ENCODE measurements at places on chromosomes 12 and 14. TPM values are rescaled to one million over a fixed set of nuclear protein-coding genes. Genes with fewer than 3 reads are reported as not detected.

The GUCY2C gene
- 1.3 TPM for total RNA-seq

GRCh38 chr12:22626406-22626805 lies 1.4 kb downstream of the ETNK1 start:
- peak overlapping the region; percentile 99 for H3K4me3 ChIP-seq
- H3K27me3 ChIP-seq = no peaks in the 10 kb centered on the region
- peaks cover 10% of the 10 kb centered on the region for H3K36me3 ChIP-seq
- H3K27ac ChIP-seq = no peak overlapping the region

- H3K36me3 ChIP-seq = no peaks in the 10 kb centered on the region
- DNase-seq = no peak
- H3K4me3 ChIP-seq = no peak overlapping the region
- no peak overlapping the region for H3K27ac ChIP-seq
- H3K27me3 ChIP-seq = no peaks in the 10 kb centered on the region
These were observed 87.6 kb downstream of the PPP2R5C start for GRCh38 chr14:101849125-101849524.

DNA sequence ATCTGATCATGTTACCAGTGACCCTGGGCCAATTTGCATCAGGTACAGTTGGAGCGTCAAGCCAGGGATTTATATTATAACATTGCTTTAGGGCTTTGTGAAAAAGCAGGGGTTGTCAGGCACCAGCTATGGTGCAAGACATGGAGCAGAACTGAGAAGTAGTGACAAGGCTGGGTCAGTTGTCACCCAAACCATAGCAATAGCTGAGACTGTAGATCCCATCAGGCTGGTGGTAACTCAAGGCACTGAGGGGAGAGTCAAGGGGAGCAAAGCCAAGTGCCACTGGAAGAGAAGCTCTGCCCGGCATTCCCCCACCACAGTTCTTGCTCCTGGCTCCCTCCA lies 16.9 kb downstream of the BCL2L14 start:
- peaks cover 10% of the 10 kb centered on the region for H3K4me1 ChIP-seq
- peak; percentile 29 for DNase-seq
- 0 out of 3 replicates have a peak, but pooled peaks cover 2% of the 10 kb centered on the region for H3K36me3 ChIP-seq
- H3K27me3 ChIP-seq = no peaks in the 10 kb centered on the region
- H3K4me3 ChIP-seq = peak overlapping the region; percentile 57

- no peaks in the 10 kb centered on the region for H3K36me3 ChIP-seq
- H3K27ac ChIP-seq = no peak overlapping the region
- DNase-seq = no peak
- no peaks in the 10 kb centered on the region for H3K27me3 ChIP-seq
- H3K4me1 ChIP-seq = no peaks in the 10 kb centered on the region
These were observed 79.0 kb downstream of the TMX1 start for GRCh38 chr14:51318813-51319597.

The SUDS3 gene
- 50.5 TPM for total RNA-seq

DNA sequence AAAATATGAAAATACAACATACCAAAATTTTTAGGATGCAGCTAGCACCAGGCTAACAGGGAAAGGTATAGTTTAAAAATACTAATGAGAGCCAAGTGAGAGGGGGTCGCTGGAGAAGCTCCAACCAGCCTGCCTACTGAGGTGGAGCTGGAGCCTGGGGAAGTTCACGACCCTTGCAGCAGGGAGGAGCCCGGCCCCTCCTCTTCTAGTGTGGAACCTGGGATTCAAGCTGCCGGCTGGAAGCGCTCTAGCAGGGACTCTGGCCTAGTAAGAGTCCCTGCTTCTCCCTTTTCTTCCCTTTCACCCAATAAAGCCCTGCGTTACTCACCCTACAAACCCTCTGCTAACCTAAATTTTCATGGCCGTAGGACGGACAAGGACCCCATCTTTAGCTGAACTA lies 5.0 kb upstream of the KCNK13 start:
- H3K4me3 ChIP-seq = no peak overlapping the region
- DNase-seq = no peak
- H3K27ac ChIP-seq = no peak overlapping the region
- peaks cover 12% of the 10 kb centered on the region for H3K27me3 ChIP-seq
- no peaks in the 10 kb centered on the region for H3K36me3 ChIP-seq

DNA sequence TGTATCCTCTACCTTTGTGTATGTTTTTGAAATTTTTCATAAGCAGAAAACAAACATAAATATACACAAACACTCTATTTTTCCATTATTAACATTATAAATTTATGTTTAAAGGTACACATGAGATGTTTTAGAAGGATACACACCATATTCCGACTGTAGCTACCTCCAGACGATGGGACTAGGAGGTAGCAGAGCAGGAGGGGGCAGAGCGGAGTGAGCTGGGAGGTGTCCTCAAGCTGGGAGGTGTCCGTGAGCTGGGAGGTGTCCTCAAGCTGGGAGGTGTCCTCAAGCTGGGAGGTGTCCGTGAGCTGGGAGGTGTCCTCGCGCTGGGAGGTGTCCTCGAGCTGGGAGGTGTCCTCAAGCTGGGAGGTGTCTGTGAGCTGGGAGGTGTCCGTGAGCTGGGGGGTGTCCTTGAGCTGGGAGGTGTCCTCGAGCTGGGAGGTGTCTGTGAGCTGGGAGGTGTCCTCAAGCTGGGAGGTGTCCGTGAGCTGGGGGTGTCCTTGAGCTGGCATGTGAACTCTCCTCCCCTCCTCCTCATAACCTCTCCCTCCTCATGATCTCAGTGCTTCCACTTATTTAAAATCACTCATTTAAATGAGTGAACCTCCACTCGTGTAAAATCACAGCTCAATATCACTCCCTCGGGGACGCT lies 346.9 kb upstream of the SFSWAP start:
- no peaks in the 10 kb centered on the region for H3K27me3 ChIP-seq
- H3K27ac ChIP-seq = no peak overlapping the region

The GNG2 gene
- total RNA-seq = 7.0 TPM

DNA sequence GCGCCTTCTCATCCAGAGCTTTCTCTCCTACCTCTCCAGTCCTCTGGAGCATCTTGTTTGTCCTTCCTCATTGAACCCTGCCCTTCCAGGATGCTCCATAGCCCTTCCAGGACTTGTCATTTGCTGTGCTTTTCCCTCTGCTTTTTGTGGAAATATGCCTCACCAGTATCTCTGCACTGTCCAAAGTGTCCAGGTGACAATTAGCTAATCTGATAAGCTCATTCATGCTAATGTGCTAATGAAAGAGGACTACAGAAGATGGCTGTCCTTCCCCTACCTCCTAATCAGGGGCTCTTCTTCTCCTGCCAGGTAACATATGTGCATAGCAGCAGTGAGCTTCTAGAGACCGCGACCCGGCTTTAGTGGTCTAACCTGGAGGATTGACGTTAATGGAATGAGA lies 58.4 kb upstream of the OTX2 start:
- no peaks in the 10 kb centered on the region for H3K36me3 ChIP-seq
- no peak overlapping the region for H3K4me3 ChIP-seq
- H3K27ac ChIP-seq = no peak overlapping the region
- DNase-seq = no peak
- H3K27me3 ChIP-seq = no peaks in the 10 kb centered on the region
- no peaks in the 10 kb centered on the region for H3K4me1 ChIP-seq

The KRT5 gene
- total RNA-seq = not detected

GRCh38 chr12:32906399-32907165 lies 10.0 kb upstream of the PKP2 start:
- H3K27ac ChIP-seq = no peak overlapping the region
- H3K4me3 ChIP-seq = no peak overlapping the region
- H3K27me3 ChIP-seq = no peaks in the 10 kb centered on the region
- H3K36me3 ChIP-seq = no peaks in the 10 kb centered on the region
- DNase-seq = no peak

DNA sequence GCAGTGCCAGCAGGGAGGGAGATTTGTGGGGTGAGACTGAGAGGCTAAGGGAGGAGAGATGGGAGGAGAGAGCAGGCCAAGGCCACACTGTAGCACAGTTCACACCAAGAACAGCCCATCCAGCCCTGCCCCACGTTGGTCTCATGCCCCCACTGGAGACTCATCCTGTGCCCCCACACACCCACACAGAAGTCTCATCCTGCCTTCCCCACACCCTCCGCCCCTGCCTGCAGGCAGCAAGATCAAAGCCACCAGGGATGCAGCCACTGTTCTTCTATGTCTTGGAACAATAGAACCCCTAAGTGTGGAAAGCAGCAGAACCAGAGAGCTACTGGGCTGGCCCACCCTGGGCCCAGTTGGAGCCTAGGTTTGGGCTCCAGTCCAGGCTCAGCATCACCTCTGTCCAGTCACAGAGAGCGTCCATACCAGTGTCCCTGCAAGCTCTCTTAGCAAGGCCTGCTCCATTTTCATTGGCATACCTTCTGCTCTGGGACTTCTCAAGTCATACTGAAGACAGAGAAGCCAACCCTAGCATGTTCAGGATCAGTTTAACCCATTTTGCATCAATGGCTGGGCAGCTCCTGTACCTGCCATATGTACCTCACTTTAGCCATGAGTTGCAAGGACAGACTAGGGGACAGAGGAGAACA lies 31.7 kb upstream of the HDAC7 start:
- peaks cover 4% of the 10 kb centered on the region for H3K4me1 ChIP-seq
- peak; percentile 23 for DNase-seq
- no peaks in the 10 kb centered on the region for H3K36me3 ChIP-seq
- H3K27ac ChIP-seq = no peak overlapping the region

The CD27 gene
- 0.37 TPM for total RNA-seq

The MYF5 gene
- not detected for total RNA-seq

DNA sequence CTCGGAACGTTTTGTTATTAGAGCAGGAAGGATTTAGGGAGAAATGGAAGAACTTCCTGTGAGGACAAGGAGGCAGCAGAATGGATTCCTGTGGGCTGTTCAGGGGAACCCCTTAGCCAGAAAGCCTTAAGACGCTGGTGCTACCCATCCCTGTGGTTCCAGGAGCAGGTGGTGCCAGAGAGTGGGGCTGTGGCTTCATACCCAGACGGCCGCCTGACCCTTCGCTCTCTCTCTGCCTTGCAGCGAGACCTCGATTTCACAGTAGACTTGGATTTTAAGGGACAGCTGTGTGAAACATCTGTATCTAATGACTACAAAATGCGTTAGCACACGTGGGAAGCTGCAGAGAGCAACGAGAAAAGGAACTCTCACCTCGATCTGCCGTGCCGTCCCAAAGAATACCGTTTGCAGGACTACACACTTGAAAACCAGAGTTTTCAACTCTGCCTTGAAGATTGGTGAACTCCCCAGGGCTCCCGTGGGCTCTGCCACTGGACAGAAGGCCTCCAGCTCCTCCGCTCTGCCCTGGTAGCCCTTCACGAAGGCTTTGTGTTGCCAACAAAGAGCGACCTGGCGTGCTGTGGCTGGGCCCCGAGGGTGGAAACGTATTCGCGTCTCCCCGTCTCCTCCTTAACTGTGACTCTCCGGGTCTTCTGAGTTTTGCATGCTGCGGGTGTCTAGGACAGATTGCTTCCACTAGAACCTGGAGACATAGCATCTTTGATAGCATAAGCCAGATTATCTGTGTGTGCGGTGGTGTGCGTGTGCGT lies 102.0 kb downstream of the PRMT8 start:
- no peaks in the 10 kb centered on the region for H3K4me1 ChIP-seq
- no peaks in the 10 kb centered on the region for H3K27me3 ChIP-seq
- no peak overlapping the region for H3K27ac ChIP-seq
- H3K36me3 ChIP-seq = no peaks in the 10 kb centered on the region
- H3K4me3 ChIP-seq = no peak overlapping the region

GRCh38 chr14:62759796-62760195 lies 285.5 kb downstream of the KCNH5 start:
- peak; percentile 31 for DNase-seq
- H3K27ac ChIP-seq = no peak overlapping the region
- H3K4me3 ChIP-seq = no peak overlapping the region

DNA sequence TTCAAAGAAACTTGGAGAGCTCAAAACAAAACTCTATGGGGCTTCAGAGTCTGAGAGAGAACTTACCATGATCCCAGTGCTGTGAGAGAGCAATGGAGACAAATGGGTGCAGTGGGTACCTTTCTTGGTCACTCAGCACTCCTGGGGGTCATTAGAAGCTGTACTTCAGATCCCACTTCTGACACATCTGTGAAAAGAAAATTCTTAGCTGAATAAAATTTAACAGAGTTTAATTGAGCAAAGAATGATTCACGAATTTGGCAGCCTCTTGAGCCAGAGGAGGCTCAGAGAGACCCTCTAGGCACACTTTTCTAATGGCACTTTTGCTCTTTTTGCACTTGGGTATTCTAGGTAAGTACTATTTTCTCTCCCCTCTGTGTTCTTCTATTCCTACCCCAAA lies 96.8 kb upstream of the SYT10 start:
- H3K27ac ChIP-seq = no peak overlapping the region
- H3K4me1 ChIP-seq = no peaks in the 10 kb centered on the region

DNA sequence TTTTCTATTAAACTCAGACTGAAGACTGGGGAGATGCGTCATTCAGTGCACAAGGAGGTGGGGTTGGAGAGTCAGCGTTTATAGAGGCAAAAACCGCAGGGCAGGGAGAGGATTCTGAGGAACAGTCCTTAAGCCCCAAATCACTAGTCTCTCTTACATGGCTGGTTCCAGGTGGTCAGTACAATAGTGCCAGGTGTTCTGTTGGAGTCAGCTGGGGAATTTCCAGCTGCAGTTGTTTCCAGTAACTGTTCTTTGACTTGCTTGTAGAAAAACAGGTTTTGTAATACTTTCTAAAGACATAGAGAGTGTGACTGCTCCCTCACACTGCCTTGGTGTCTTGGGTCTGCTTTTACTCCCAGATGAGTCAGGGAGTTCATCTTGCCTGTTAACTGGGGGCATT lies 192.2 kb downstream of the TMTC3 start:
- H3K4me3 ChIP-seq = no peak overlapping the region
- no peaks in the 10 kb centered on the region for H3K4me1 ChIP-seq
- no peaks in the 10 kb centered on the region for H3K27me3 ChIP-seq
- H3K36me3 ChIP-seq = no peaks in the 10 kb centered on the region
- no peak for DNase-seq

GRCh38 chr12:51185171-51185717 lies 12.3 kb upstream of the TFCP2 start:
- no peak for DNase-seq
- H3K4me1 ChIP-seq = no peaks in the 10 kb centered on the region
- no peak overlapping the region for H3K27ac ChIP-seq
- no peaks in the 10 kb centered on the region for H3K27me3 ChIP-seq
- no peaks in the 10 kb centered on the region for H3K36me3 ChIP-seq

GRCh38 chr14:50791201-50791600 lies 39.8 kb downstream of the NIN start:
- no peak overlapping the region for H3K4me3 ChIP-seq
- H3K27me3 ChIP-seq = no peaks in the 10 kb centered on the region
- no peak for DNase-seq
- H3K4me1 ChIP-seq = no peaks in the 10 kb centered on the region

The HRK gene
- 2.6 TPM for total RNA-seq

- peak overlapping the region; percentile 50 for H3K4me3 ChIP-seq
- no peak overlapping the region for H3K27ac ChIP-seq
- H3K36me3 ChIP-seq = peaks cover 2% of the 10 kb centered on the region
- H3K27me3 ChIP-seq = no peaks in the 10 kb centered on the region
These were observed 2.5 kb downstream of the PACS2 start for GRCh38 chr14:105316968-105317510.
